ENCODE measurements at places on chromosomes 16 and 17.
A peak's percentile ranks its signal among the peaks of the same experiment; 100 is the strongest.

- no peak for DNase-seq
Observed at GRCh38 chr16:84751947-84752346, 52.1 kb downstream of the USP10 start.

- no peak for DNase-seq
Observed at GRCh38 chr16:51429041-51429440, 278.0 kb upstream of the SALL1 start.

- DNase-seq, result no peak
Observed at GRCh38 chr16:70746708-70747424, 54.1 kb downstream of the VAC14 start.

DNA sequence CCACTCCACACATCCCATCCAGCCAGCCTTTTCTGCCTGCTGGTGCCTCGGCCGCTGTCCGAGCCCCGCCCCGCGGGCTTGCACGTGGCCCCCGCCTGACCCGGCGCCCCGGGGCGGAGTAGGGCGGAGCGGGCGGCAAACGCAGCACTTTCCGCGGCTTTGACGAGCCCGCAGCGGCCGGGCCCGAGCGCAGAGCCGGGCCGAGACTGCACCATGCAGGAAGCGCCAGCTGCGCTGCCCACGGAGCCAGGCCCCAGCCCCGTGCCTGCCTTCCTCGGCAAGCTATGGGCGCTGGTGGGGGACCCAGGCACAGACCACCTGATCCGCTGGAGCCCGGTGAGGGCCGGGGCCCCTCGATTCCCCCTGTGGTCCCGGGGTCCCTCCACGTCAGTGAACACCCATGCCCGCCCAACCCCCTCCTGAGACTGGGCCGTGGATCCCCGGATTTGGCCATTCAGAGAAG lies at the start of gene HSF4:
Gene HSF4 (plus strand): TSS at position 147 of the 463 bp plus-strand sequence. CDS start 67 bp downstream, at position 214.
- no peak for DNase-seq

GRCh38 chr17:21417921-21418320 lies 41.8 kb downstream of the KCNJ12 start:
- DNase-seq, result no peak

DNA sequence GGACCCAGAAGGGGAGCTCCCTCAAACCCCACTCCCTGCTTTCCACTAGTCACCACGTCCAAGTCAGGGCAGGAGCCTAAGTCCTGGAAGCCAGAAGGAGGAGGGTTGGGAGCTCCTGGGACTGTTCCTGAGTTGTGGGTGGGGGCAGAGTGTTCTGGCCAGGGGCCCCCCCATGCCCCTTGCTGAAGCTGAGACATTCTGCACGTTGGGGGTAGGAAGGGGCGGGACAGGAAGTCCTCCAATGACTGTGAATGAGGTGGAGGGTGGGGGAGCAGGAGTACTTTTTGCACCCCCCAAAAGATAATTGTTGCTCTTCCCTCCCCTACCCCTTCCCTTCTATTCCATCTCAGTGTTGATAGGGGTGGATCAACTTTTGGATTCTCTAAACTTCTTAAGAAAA lies 21.4 kb upstream of the C17orf113 start:
- no peak for DNase-seq

DNA sequence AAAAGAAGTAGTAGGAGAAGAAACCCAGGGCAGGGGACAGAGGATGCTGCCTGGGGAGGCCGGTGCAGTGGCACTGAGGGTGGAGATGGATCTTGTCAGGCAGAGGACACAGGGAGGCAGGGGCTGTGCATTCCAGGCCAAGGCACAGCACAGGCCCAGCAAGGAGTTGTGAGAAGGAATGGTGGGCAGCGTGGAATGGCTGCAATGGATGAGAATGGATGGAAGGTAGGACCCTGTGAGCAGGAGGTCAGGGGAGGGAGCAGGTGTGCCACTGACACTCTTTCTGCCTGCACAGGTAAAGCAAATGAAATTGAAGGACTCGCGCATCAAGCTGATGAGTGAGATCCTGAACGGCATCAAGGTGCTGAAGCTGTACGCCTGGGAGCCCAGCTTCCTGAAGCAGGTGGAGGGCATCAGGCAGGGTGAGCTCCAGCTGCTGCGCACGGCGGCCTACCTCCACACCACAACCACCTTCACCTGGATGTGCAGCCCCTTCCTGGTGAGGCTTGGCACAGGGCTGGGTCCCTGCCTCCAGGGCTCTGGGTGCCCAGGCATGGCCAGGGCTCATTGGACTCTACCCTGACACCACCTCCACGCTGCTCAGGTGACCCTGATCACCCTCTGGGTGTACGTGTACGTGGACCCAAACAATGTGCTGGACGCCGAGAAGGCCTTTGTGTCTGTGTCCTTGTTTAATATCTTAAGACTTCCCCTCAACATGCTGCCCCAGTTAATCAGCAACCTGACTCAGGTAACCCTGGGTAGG lies 32.8 kb downstream of the ABCC3 start:
- no peak for DNase-seq

DNA sequence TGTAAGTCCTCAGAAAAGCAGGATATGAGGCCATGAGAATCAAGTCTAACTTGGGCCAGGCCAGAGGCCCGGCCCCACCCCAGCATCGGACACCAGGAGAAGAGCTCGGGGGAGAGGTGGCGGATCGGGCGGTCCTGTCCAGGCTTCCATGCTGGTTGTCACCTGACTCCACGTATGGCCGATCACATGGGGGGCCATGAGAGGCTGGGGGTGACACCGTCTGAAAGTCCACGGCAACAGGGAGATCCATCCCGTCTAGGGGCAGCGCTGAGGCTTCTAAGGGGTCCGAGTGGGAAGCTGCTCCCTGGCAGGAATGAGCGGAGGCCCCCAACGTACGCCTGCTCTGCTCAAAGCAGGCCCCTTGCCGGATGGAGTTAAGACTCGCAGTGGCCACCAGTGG lies 25.8 kb downstream of the ENGASE start:
- DNase-seq, result no peak

GRCh38 chr17:82693168-82693867 lies 5.2 kb downstream of the RAB40B start:
- DNase-seq, result no peak

- DNase-seq, result no peak
Observed at GRCh38 chr17:31467502-31468256, 76.2 kb downstream of the RAB11FIP4 start.

DNA sequence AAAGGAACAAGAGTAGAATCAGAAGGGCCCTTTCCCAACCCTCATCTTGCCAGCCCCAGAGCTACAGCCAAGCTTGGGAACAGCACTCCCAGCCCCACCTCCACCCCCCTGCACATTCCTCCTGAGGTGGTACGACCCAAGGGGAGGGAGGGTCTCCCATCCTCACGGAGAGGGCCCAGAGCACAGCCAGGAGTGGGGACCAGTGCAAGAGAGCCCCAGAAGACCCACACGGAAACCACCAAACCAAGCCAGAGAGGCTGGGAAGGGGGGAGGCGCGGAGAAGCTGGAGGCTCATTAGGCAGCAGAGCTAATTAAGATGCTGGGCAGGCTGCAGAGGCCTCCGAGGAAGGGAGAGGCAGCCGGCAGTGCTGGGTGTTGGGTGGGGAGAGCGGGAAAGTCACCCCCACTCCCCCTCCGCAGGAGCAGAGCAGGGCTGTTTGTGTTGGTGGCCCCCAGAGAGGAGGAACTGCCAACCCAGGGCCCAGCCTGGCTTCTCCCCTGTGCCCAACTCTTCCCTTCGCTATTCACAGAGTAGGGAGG lies 2.4 kb downstream of the CACNB1 start:
- no peak for DNase-seq

DNA sequence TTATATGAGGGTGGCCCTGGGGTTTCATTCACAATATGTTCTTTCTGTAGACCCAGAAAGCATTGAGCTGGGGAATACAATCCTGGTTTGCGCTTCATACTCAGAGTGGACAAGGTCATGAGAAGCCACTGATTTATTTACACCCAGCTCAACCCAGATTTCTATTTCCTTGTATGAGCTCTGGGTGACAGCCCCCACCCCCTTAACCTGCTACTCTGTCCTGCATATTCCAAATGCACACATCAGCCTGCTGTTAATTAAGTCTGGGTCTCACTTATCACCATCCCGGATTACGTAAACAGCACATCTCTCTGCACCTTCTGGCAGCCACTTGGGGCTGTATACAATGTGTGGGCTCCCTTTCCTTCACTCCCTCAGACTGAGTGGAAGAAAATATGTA lies 102.4 kb downstream of the DNAH9 start:
- DNase-seq, result no peak

DNA sequence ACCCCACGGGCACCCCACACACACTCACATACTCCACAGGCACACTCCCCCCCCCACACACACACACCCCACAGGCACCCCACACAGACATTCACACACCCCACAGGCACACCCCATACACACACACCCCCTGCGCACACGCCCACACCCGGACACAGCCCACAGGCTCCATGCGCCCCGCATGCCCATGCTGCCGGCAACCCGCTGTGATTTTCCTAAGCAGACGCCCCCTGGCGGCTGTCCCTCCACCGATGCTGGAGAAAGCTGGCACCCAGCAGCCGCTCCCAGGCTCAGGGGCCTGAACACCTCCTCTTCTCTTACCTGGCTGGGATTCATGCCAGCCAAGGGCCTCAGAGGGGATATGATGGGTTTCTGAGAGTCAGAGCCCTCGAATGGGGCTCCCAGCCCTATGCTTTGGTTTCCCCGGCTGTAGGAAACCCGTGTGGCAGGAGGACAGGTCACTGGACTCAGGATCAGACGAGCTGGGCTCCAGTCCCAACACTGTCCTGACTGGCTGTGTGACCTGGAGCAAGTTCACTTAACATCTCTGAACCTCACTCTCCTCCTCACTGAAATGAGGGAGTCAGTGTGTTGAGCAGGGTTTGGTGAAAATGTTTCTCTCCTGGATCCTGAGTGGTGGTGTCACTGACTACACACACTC lies 19.6 kb upstream of the TNFRSF13B start:
- DNase-seq, result peak; percentile 55

- DNase-seq, result no peak
Observed at GRCh38 chr17:80745183-80745582, 200.5 kb downstream of the RPTOR start.

- DNase-seq, result peak; percentile 57
Observed at GRCh38 chr17:75601057-75601987, 13.7 kb downstream of the MYO15B start.

GRCh38 chr16:2950353-2950724 lies 13.7 kb upstream of the KREMEN2 start:
- no peak for DNase-seq

GRCh38 chr16:53600126-53600525 lies 97.1 kb upstream of the AKTIP start:
- no peak for DNase-seq

GRCh38 chr17:48290378-48290777 lies 139.6 kb downstream of the SKAP1 start:
- no peak for DNase-seq
